ENCODE measurements at places on chromosomes 2 and 18.

DNA sequence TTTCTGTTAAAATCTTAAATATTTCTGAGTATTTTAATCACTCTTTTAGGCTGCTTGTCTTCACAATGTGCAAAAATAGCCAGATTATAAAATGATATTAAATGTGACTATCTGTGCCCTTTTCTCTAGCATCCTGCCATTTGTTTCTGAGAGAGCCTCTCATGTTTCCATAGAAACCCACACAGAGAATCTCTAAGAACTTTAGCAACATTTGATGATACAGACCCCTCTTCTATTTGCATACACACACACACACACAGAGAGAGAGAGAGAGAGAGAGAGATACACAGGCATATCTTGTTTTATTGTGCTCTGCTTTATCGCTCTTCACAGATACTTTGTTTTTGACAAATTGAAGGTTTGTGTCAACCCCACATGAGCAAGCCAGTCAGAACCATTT is 134.5 kb upstream of the DDX18 start:
- DNase-seq = no peak

DNA sequence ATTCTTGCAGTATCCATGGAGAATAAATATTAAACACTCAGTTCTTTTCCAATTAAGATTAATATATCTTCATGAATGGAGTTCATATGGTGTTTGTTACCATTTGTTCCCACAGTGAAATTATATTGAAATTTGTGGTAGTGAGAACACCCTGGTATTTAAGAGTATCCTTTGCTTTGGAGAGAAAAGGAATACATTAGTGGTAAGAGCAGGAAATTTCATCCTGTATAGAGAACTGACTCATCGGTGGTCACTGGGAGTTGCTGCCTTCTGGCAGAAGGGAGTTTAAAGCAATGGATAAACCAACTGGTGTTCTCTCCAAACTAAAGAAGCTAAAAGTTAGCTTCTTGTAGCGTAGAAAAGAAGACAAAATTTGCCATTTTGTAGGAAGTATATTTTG is 107.3 kb downstream of the MYO1B start:
- DNase-seq = no peak

- no peak for DNase-seq
Measured at GRCh38 chr2:6524691-6525474, 340.8 kb downstream of the CMPK2 start.

DNA sequence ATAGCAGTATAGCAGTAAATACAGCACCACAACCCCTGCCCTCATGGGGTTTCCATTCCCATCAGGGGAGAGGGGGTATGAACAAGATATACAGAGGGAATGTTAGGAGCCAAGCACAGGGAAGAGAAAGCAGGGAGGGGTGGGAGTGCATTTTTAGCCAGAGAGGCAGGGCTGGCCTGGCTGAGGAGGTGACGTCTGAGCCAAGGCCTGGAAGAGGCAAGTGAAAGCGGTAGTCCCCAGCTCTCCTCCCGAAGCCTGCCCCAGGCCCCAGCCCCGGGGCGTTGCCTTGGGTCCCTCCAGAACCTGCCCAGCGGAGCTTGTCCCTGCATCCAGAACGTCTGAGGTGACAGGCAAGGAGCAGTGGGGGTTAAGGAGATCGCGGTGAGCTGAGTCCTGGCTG is 45.1 kb upstream of the FOSL2 start:
- DNase-seq = no peak

DNA sequence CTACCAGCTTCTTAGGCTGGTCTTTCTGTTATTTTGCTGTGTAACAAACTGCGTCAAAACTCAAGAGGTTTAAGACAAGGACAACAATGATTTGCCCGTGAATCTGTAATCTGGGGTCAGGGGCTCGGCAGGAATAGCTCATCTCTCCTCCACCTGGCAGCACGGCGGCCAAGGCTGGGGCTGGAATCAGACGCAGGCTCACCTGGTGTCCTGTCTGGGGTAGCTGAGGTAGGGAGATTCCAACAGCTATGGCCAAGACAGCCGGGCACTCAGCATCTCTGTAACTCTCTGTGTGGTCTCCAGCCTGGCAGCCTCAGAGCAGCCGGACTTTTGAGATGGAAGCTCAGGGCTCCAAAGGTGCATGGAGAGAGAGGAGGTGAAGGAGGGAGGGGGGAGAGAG is 42.3 kb downstream of the DNER start:
- no peak for DNase-seq

- no peak for DNase-seq
Measured at GRCh38 chr2:64177315-64177714, 33.1 kb upstream of the PELI1 start.

GRCh38 chr2:160498137-160498536 is 4.5 kb upstream of the RBMS1 start:
- DNase-seq = no peak

DNA sequence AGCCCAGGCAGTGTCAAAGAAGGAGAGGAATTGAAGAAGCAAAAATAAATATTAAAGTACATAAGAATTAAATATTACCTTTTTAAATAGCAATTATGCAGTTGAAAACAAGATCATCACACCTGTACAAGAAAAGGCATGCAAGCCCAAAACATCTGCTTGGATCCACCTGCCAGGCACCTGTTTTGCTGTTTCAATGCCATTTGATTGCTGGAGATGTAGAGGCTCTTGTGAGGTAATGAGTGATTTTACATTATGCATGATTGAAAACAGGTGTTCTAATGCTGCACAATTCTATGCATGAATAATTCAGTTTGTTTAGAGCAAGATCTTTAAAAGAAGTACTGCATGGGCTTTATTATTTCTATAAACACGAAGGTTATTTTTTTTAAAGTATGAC is 700.6 kb upstream of the ZEB2 start:
- DNase-seq = peak; percentile 2

- no peak for DNase-seq
Measured at GRCh38 chr2:177078416-177078815, 134.2 kb upstream of the HNRNPA3 start.

DNA sequence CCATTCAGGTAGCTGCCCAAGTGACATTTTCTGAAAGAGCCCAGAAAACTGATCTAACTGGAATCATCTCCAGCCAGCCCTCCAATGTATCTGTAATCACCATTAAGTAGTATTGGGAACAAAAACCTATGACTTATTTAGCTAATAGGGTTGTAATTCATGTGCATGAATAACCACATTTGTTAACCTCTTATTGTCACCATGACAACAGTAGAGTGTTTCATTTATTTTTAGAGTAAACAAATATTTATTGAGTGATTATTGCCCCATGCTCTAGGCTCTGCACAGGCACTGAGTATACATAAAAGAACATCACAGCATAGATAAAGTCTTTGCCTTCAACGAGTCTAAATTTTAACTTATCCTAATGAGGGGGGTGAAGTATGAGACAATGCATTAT is 265.4 kb upstream of the UBE2E3 start:
- peak; percentile 40 for DNase-seq

DNA sequence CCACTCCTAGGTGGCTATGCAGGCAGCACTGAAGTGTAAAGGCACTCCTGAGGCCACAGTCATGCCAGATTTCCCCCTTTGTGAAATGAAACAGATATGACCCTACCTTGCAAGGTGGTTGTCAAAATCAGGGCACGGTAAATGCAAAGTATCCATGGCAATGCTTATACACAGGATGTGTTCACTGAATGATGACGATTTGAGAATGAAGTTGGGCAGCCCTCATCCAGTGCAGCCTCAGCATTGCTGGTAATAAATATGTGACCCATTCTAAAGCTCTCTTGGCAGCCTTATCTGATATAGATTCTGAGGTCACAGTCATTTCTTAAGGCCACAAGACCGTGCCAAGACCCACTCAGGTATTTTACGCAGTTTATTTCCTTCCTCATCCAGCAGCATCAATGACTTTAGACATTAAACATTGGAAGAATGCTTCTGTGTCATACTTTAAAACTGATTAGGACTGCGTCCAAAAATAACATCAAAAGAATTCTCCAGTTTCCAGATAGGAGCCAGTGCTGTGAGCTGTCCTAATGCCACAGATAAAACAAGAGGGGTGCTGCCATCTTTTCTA is 125.5 kb upstream of the SERTAD2 start:
- DNase-seq = no peak

DNA sequence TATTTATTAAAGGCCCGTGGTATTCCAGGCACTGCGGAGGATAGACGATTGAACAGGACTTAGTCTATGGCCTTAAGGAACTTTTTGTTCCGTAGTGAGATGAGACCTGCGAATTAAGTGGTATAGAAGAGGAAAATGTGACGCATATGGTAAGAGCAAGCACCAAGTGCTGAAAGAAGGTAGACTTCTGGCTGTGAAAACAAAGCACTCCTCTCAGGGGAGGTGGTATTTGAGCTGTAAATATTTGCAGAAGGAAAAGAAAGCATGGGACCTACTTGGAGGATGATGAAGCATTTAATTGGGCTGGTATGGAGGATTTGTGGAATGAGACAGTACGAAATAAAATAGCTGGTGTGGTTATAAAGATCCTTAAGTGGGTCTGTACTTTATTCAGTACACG is 62.5 kb downstream of the GPR39 start:
- DNase-seq = no peak

DNA sequence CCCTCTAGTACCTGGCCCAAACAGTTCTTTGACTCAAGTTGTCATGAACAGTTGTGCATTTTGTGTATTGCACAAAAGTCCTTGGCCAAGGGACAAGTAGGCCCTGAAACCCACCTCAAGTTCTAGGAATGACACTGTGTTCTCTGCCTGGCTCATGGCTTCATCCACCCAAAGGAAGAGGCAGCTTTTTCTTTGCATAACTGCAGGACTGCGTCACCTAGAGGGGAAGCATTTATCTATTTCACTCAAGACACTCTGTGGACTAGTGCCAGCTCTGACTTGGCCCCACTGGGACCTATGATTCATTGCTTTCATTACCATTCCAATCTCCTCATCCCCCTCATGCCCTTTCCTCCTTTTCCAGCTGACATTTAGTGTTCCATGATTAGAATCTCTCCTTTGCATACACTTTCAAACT is 119.3 kb upstream of the SIX2 start:
- DNase-seq = no peak

- no peak for DNase-seq
Measured at GRCh38 chr2:16767789-16768476, 102.3 kb upstream of the CYRIA start.

- DNase-seq = no peak
Measured at GRCh38 chr2:221929259-221929658, 357.2 kb upstream of the EPHA4 start.

GRCh38 chr2:34705551-34706247 is 1106.6 kb upstream of the FAM98A start:
- no peak for DNase-seq

DNA sequence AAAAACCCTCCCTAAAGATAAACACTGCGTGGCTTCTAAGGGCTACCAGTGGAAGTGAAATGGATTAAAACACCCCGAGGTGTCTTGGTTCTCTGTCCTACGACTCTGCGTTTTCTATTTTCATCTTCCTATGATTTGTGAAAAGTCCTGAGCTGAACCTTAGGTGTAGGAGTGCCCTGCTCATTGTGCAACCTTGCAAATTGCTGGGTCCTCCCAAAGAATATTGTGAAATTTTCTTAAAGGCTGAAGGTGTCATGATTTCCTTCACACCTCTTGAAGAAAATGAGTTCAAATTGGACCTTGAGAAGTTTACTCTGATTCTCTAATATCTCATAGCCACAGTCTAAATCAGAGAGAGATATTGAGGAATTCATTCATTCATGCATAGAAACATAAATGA is 1.8 kb upstream of the SLC19A3 start:
- no peak for DNase-seq

Data from NCI-H2081 (cell line).